ENCODE measurements at places on chromosomes 7 and 10.

DNA sequence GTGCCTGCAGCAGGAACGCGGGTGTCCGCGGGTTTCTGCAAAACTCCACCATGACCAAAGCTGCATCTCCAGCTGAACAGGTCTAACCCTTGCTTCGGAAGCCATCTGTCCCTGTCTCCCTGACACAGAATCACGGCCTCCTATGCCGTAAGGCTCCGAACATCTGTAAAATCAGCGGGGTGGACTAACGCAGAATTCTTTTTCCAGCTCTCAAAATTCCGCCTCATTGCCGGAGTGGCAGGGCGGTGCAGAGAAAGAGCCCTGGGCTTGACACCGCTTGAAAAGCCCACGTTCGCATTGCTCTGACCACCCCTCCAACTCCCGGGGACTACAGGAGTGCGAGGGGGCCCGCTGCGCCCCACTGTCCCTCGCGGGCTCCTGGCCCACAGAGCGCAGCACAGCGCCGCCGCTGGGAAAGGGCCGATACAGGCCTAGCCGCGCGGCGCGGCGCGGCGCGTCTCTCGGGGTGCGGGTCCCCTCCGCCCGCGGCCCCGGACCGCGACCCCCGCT is 409 bp downstream of the DNMBP start:
- peak; percentile 23 for DNase-seq

DNA sequence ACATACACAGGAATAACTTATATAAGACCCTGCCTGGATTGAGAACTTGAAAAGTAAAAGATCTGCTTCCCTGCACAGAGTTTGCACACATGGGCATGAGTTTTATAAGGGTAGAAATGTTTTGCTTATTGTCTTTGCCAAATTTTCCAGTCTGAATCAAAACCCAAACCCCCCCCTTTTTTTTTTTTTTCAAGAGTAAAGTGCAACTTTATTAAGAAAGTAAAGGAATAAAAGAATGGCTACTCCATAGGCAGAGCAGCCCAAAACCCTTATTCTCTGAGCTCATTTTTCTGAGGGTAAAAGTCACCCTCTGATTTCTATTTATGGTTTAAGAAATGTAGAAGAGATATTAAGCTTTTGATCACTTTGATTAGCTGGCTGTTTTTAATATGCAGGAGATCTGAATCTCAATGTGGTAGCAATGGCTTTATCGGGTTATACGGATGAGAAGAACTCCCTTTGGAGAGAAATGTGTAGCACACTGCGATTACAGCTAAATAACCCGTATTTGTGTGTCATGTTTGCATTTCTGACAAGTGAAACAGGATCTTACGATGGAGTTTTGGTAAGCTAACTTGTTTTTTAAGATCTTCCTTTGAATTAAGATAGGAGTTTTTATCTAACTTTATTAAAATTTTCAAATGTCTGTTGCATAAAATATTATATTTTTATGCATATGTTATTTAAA is 18.7 kb downstream of the MIOS start:
- DNase-seq, result no peak

- DNase-seq, result no peak
Measured at GRCh38 chr10:102726274-102726673, 11.8 kb downstream of the SFXN2 start.

DNA sequence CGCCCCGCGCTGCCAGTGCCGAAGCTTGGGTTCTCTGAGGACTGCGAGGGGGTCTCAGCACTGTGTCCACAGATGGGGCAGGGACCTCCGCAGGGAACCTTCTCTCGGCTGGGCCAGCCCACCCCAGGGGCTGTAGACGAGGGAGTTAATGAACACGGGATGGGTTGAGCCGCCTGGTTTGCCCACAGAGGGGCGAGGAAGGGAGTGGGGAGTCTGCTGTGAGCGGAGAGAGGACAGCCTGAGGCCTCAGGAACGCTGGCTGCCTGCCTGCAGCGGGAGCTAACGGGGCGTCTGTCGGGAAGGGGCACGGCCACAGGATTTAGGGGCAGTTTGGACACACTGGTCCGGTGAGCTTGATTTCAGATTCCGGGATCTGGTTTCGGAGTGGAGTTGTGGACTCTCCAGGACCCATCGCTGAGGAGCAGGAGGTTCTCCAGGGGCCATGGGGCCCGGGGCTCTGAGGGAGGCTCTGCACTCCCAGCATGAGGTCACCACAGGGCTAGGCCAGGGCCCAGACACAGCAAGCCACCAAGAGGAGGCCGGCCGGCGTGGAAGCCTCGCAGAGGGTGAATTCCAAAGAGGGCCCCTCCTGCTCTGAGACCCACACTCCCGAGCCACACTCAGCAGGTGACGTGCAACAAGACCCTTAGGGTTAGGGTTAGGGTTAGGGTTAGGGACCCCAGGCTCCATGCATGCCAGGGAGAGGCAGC is 19.0 kb upstream of the FAM20C start:
- DNase-seq, result no peak

DNA sequence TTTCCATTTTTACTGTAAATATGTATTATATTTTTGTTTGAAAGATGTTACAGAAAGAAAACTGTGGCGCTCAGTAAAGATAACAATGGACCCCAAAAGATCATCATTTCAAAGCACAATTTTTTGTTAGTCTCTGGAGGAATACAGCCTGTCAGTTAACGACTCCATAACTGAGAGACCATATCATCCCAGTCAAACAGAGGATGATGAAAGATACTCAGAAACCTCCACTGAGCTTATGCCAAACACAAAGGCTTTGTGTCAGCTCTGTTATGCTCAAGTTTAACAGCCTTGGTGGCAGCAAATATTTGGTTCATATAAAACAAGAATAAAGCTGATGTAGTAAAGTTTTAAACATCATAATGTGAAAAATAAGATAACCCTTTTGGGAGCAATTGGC is 345.1 kb downstream of the NXPH1 start:
- DNase-seq, result no peak

- DNase-seq, result no peak
Measured at GRCh38 chr7:80775897-80776296, 137.5 kb downstream of the CD36 start.

DNA sequence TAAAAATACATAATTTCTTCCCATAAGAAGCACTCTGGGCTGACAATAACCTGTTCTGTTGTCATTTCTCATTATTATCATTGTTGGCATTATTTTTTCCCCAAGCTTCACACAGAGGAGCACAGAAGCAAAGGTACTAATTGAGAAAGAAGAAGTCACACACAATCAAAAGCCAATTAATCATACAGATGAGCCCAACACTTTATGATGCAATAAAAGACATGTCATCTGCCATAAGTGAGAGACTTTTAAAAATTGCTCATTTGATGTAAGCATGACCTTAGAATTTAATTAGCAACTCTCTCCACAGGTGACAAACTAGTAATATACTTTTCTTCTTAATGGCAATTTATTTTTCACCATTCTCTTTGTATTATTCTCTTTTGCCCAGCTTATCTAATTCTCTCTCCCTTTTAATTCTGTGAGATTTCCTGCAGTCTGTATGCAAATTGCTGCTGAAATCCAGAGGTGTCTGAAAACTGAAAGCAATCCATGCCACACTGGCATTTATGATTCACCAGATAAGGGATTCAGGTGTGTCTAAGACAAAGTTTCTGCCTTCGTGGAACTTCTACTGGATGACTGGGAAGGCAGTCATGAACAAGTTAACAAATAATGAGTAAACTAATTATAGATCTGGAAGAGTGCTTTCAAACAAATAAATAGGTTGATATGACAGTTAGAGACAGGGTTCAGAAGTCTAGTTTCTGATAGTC is 203.5 kb downstream of the CHCHD3 start:
- DNase-seq, result no peak

GRCh38 chr10:127368929-127369328 is 172.5 kb upstream of the INSYN2A start:
- no peak for DNase-seq

- DNase-seq, result no peak
Measured at GRCh38 chr7:111771638-111772037, 209.3 kb upstream of the IMMP2L start.

DNA sequence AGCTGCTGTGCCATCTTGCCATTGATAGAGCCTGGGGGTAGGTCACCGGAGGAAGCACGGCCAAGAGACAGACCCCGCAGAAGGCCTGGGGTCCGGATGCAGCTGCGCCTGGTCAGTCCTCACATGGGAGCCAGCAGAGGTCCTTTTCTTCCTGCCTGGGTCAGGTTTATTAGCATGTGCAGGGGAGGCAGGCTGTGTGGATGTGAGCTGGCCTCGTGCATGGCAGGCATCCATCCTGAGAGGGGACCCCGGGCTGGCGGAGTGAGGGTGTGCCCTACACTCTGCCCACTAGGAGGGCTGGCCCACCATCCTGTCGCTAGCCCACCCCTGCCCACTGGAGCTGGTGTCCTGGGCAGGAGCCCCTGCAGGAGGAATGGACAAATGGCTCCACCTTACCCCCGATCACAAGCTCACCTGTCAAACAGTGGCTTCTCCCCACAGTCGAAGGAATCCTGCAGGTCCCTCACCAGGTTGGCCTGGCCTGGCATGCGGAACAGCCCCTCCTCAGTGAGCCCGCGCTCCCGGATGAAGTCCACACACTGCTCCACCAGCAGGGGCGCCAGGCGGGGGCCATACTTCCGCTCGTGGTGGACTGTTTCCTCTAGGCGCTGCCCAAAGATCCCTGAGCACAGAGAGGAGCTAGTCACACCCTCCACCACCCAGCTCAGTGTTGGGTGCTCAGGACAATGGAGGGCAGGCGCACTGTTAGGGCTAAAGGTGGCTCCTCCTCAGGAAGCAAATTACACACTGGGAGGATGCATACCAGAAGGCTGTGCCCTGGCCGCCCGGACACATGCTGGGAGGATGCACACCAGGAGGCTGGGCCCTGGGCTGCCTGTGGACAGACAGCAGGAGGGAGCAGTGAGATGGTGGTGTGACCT is 145.4 kb downstream of the ARHGAP22 start:
- DNase-seq, result no peak

DNA sequence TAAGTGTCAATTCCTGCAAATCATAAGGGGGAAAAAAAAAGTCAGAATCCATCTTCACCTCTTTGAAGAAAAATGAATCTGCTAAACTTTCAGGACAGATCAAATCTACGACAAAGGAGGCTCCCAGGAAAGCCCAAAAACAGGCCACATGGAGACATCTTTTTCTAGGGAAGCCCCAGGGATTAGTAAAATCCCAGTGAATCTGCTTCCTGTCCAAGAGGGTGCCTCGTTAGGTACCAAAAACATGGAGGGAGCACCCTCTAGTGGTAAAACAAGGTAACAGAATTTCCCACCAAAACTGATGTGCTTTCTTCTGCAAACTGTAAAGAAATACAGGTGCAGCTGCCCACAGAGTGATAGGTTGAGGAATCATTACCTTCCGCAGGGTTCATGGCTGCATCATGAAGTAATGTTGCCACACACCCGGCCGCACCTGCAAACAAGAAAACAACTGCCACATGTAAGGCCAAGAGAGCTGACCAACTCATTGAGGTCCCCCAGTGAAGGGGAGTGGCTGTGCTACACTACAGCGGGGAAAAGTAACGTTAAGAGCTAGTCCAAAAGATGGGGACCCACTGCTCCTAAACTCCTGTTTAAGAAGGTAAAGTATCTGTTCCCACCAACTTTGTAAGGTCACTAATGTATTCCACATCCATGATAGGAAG is 7.9 kb downstream of the SLC25A28 start:
- DNase-seq, result no peak

GRCh38 chr10:35006836-35007235 is 83.3 kb downstream of the CUL2 start:
- no peak for DNase-seq

DNA sequence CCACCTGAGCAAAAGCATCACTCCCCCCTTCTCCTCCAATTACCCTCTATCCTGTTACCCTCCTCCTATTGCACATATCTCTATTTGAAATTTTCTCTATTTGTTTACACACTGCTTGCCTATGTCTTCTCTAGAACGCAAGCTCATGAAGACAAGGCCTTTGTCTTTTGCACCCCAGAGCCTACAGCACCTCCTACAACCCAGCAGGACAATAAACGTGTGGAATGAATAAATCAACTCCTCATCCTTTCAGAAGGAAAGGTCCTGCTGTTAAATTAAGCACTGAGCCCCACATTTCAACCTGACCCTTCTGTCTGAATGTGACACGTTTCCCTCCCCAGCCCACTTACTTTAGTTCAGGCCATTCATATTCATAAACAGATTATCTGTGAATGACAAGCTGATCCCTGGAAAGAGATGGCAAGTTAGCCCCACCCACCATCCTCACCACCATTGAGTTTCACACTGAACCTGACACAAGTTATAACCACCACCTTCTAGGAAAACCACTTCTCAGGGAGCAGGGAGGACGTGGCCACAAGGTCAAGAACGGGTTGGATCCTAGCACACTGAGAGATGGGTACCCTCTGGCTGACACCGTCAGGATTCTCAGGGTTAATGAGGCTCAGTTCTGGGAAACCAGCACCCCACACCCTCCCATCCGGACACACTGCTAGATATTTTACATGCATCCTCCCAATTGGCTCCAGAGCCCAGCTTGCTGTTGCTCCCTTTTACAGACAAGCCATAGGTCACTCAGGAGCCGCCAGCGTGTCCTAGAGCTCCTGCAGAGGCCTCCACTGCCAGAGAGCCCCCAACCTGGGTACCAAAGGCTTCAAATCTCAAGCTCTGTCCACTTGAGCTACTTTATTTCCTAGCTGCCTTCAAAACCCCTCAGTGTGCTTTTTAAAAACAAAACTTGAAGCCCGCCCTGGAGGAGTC is 934 bp downstream of the PRTFDC1 start:
- DNase-seq, result peak; percentile 49

DNA sequence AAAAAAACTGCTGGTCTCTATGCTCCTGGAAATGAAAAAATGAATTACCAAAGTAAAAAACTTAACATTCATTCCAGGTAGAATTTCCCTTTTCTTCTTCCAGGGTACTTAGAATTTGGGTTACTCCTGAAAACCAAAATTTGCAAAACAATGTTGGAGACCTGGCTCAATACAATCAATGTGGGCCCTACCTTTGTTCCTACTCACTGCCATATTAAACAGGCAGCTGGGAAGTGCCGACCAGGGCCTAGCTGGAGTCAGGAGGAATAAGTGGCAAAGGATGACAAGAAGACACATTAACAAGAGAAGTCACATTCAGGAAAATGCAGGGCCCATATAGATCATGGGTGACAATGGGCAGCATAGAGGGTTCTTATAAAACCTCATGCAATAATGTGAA is 6.4 kb upstream of the AGK start:
- no peak for DNase-seq

DNA sequence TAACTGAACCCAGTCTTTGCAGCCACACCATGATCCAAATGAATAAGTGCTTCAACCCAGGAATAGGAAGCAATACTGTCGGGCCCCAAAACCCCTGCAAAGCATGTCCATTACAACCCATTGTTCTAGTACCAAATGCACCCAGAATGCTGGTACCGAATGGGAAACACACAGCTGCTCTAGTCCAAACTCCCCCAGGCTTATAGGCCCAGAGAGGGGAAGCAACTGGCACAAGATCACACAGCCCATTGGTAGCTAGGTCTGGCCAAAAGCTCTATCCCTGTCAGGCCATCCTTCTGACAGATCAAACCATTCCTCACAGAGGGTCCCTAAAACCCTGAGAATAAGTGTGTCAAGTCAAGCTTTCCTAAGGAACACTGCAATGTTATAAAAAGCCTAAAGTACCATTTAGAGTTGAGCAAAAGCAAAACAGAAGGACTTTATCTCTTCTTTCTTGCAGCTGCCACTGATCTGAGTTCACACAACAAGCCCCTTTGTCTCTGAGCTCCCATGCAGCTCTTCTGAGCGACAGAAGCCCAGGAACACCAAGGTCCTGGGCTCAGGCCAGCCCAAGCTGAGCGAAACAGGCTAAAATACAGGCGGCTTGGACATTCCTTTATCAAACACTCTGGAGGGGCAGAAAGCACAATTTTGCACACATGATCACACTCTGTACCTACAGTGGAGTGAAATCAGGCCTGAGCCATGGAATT is 116.7 kb downstream of the SGMS1 start:
- DNase-seq, result peak; percentile 58

GRCh38 chr7:69699931-69700330 is 101.7 kb downstream of the AUTS2 start:
- no peak for DNase-seq

Measured in hypothalamus (tissue), 51 donors.